Activated effector memory CD4-positive, alpha-beta T cell treated with anti-CD3 and anti-CD28 coated beads, Interleukin-2, amount 50 U/mL, for 16 hours (primary cell): ENCODE measurements at places on chromosomes 11 and 22.
A peak's percentile ranks its signal among the peaks of the same experiment; 100 is the strongest.

DNA sequence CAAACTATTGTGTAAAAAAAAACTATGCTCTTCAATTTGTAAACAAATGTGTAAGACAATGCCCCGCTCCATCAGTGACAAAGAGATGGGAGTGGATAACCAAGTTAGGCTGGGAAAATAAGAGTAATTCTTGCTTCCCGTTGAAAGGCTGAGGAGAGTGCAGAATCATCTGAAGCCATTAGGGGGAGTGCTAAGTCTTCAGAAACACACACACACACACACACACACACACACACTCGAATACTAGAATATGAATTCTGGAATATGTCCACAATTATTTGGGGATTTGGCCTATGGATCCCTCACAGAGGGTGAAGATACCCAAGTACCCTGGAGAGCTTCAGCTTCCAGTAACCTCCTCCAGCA, 27.8 kb upstream of the ROBO3 start:
- no peak for DNase-seq

DNA sequence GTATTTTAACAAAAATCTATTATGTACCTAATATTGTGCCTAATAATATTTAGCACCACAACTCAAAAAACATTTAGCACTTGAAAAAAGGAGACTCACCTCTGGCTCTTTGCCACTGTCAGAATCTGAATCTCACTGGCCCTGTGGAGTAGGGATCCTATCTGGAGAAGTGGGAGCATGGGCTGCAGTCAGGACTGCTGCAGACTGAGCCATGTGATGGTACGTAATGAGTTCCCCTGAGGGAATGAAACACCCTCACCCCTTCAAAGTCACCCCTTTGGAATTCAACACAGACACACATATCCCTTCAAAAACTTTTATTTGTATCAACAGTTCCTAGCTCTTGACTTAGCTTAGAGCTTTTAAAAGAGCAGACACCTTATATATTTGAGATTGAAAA, 6.5 kb downstream of the PTPMT1 start:
- DNase-seq, result no peak

- peak; percentile 82 for DNase-seq
These were observed 1.1 kb downstream of the EIF4G2 start for GRCh38 chr11:10807493-10808234.

- no peak for DNase-seq
These were observed 417.6 kb upstream of the ARHGAP42 start for GRCh38 chr11:100269516-100269915.

DNA sequence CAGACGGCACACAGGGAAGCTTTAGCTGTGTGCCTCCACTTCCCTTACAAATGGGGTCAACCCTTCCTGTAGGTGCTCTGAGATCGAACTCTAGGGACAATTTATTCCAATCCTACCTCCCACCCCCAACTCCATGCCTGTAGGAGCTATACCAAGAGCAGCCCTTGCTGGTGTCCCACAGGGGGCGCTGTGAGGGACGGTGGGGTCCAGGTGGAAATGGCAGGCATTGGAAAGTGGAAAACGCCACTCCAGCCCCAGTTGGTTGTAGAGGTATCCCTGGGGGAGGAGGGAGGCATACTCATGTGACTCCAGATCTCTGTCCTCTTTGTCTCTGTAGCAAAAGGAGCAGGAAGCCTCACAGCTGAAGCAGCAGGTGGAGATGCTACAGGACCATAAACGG, 161.3 kb downstream of the MYO18B start:
- no peak for DNase-seq

DNA sequence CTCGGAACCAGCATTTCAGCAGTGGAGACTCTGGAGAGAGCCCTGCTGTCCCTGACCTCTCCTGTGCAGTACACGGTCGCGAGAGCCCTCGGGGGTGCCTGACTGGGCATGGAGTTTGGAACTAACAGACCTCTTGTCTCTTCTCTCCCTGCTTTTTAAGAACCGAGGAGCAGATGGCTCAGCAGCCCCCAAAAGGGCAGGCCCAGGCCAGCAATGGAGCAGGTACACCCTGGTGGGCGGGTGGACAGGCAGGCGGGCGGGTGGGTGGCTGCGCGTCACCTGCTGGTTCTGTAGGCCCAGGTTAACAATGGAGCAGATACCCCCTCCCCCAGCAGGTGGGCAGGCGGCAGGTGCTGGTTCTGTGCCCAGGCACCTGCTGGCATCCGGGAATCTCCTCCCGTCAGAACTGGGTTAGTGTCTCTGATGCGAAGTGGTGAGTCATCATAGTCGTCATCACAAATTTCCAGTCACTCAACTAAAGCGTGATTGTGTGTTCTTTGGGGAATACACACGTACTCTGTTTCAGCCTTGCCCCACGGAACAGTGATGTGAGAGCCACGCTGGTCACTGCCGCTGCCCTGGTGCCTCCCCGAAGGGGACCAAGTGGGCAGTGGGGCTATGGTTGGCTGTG, 41.1 kb downstream of the GRAMD4 start:
- peak; percentile 84 for DNase-seq

DNA sequence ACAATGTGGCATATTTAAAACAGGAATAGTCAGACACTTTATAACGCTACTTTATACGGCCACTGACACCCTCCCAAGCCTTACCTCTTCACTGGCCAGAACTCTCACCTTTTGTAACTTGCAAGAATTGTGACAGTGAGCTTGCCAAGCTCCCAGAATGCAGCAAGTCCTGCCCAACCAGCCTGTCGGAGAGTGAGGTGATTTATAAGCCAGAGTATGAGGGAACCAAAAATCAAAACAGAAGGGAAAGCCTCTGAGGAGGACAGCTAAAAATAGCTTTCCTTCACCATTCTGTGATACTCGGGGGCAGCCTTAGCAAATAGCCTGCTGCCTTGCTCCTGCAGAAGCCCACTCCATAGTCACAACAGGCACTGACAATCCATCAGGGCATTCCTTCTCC, 229.7 kb downstream of the FAM76B start:
- no peak for DNase-seq

- peak; percentile 86 for DNase-seq
These were observed 2.9 kb upstream of the ADAMTS8 start for GRCh38 chr11:130431331-130431773.

DNA sequence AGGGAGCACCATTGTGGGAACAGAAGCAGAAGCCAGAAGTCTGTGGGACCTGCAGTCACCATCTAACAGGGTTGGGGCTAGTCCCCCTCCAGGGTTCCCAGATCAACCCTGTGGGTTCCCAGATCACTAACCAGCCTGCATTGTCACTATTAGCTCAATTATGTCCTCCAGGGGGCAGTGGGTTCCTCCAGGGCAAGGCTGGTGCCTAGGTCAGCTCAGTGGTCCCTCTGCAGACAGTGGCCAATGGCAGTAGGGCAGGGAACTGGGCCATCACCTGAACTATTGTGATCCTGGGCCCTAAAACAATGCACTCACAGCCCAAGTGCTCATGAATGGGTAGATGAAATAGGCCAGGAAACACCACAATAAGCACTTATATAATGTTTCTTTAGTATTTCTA, 18.8 kb upstream of the PRSS23 start:
- DNase-seq, result no peak
